ENCODE measurements at places on chromosomes 3 and 15. TPM values are rescaled to one million over a fixed set of nuclear protein-coding genes. Genes with fewer than 3 reads are reported as not detected.

C3orf85 gene
- polyA plus RNA-seq = 25.9 TPM

- no peaks in the 10 kb centered on the region for H3K4me1 ChIP-seq
- H3K27me3 ChIP-seq = no peaks in the 10 kb centered on the region
- H3K27ac ChIP-seq = no peak overlapping the region
- H3K4me3 ChIP-seq = no peak overlapping the region
- no peaks in the 10 kb centered on the region for H3K36me3 ChIP-seq
- DNase-seq = no peak
Observed at GRCh38 chr3:108271626-108272025, 24.7 kb upstream of the HHLA2 start.

CTXN2 gene
- polyA plus RNA-seq = not detected

DNA sequence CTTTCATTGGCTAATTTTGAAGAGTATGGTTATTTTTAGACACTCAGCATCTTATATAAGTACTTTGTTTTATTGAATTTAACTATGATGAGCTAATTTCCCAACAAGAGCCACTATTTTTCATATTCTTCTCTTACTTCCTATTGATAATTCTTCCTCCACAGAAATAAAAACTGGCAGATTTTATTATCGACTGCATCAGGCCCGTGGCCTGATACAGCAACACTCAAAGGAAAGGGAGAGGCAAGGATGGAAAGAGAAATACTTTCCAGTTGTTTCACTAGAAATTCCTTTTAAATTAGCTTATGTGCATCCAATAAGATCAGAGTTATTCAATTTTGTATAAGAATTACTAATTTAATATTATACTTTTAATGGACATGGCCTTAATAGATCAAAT is 886.3 kb downstream of the ROBO1 start:
- H3K27ac ChIP-seq = no peak overlapping the region
- DNase-seq = no peak

DGKG gene
- polyA plus RNA-seq = 0.95 TPM

GRCh38 chr15:84919106-84919667 is 34.7 kb downstream of the SLC28A1 start:
- no peaks in the 10 kb centered on the region for H3K27me3 ChIP-seq
- H3K4me3 ChIP-seq = no peak overlapping the region
- no peaks in the 10 kb centered on the region for H3K4me1 ChIP-seq
- H3K36me3 ChIP-seq = no peaks in the 10 kb centered on the region
- no peak for DNase-seq

LDHAL6B gene
- not detected for polyA plus RNA-seq

Measured in aorta (tissue), 5 donors.